ENCODE measurements at places on chromosomes 7 and 10.

DNA sequence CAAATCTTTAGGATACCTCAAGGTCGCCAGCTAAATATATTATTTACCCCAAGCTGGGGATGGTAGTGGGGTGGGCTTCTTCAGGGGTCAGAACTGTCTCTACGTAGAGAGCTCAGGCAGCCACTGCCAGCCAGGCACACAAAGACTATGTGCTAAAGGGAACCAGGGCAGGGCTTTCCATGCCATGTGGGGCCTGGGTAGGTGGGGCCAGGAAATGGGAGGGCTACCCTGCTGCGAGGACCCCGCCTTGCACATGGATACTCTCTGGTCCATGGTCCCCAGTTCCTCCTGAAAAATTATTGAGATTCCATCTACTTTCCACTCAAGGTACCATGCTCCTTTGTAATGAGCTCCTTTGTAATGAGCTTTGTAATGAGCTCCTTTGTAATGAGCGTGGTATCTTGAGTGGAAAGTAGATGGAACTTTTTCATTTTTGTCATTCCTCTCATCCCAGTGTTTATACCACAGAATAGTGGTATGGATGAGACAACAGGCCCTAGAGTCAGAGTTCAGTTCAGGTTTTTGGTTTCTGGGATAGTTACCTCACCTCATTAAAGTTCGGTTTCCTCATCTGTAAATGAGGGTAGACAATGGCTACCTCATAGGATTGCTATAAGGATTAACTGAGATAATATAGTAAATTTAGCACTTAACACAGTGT, 5.8 kb downstream of the SYNPO2L start:
- DNase-seq: no peak

DNA sequence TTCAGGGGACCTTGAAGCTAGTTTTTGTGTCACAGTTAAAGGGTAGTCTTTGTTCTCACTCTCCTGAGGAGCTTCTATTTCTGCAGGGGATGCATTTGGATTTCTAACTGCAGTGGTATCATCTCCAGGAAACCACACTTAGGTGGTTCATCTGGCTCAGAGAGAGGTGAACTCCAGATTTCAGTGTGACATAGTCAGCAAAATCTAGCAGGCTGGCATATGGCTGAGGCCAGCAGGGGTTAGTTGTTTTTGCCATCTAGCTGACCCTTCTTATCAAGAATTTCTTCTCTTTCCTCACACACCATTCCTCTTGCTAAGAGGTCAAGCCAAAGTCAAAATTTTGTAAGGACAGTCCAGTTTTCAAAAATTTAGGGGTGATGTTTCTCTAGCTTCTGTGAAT, 248.2 kb downstream of the REEP3 start:
- DNase-seq: no peak

- DNase-seq: no peak
Measured at GRCh38 chr10:74916283-74916682, 89.9 kb downstream of the KAT6B start.

- DNase-seq: no peak
Measured at GRCh38 chr7:89311886-89312285, 516.3 kb upstream of the TEX47 start.

DNA sequence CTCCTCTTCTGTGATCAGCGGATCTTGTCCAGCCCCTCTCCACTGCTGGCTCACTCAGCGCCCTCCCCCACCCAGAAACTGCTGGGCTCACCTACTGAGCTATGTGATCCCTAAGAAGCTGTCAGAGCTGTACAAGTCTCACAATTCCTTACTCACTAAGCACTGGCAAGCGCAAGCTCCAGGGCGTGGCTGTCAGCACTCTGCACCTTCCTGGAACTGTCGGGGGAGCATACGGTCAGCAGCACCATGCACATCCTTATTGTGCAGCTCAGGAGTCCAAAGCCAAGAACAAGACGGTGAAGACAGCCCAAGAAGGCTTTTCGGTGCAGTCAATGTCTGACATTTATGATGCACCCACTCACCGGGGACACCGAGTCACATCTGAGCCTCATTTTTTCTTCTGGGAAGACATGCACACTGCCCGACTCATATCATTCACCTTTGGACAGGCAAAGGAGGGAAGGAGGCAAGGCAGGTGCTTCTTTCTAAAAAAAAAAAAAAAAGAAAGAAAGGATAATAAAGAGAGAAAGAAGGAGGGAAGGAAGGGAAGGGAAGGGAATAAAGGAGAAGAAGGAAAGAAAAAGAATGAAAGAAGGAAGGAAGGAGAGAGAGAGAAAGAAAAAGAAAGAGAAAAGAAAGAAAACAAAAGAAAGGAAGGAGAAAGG, 56.3 kb downstream of the ASB13 start:
- DNase-seq: no peak

DNA sequence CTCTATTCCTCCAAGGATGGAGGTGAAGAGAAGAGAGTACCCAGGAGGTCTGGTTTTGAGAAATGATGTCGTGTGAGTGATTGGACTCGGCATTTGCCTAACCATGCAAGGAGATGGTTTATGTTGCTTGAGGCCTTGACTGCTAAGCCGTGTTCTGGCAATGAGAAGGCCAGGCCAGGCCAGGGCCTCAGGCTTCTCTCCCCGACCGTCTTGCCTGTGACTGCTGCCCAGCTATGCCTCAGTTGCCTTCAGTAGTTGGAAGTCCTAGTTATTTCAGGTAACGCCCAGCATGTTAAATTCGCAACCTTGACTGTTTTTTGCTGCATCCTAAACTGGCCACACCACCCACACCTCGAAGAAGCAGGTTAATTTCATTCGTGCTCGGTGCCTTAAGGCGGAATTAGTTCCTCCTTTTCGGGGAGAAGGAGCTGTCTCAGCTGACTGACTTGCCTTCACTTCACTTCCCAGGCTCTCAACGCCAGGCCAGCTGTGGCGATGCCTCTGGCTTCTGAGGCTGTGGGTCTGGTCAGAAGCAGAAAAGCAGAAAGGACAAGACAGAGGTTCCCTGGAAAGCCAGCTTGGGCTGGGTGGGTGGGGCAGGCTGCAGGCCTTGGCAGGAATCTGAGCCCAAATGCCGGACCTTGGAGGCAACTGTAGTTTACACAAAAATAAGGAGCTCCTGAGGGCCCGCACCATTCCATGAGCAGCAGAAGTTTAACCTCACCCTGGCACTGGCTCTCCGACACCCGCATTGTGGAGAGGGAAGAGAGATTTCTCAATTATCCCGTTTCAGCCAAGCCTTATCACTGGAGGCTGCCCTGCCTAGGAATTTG, 61.9 kb upstream of the SAMD8 start:
- DNase-seq: no peak

DNA sequence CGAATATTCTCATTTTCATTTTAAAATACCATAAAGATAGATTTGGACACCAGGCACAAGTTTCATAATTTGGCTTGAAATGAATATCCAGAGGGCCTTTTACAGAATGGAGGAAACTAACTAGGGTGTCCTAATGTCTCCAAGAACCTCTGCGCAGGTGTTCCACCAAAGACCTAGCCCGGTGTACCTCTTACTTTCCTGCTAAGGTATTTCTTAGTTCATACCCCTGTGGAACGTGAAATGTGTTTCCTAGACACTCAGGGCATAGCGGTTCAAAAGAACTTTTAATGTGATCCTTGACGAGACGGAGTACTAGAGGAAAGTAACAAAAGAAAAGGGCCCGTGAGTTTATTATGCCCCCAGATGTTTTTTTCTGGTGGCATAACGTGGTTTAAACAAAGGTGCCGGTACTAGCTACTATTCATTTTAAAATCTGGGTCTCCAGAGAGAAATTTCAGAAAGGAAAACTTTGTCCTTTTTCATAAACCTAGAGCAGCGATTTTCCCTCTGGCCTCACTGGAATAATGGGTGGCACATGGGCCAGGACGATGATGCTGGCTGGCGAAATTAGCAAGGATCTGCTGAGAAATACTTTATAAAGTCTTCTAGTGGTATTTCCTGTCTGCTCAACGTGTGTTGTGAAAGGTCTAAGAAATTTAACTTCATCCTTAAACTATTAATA, 1.4 kb downstream of the APBB1IP start:
- no peak for DNase-seq

GRCh38 chr10:27470885-27471284, 33.2 kb upstream of the RAB18 start:
- no peak for DNase-seq

GRCh38 chr7:35356495-35356894, 102.6 kb upstream of the TBX20 start:
- DNase-seq: no peak

DNA sequence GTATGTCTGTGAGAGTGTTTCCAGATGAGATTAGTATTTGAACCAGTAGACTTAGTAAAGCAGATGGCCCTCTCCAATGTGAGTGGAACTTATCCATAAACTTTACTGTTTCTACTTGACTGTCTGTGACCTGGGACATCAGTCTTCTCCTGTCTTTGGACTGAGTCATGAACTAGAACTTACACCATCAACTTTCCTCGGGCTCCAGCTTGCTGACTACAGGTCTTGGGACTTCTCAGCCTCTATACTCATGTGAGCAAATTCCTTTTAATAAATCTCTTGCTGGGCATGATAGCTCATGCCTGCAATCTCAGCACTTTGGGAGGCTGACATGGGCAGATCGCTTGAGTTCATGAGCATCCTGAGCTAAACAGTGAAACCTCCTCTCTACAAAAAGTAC, 25.7 kb upstream of the WAPL start:
- no peak for DNase-seq

- DNase-seq: no peak
Measured at GRCh38 chr10:3729397-3729976, 55.5 kb downstream of the KLF6 start.

DNA sequence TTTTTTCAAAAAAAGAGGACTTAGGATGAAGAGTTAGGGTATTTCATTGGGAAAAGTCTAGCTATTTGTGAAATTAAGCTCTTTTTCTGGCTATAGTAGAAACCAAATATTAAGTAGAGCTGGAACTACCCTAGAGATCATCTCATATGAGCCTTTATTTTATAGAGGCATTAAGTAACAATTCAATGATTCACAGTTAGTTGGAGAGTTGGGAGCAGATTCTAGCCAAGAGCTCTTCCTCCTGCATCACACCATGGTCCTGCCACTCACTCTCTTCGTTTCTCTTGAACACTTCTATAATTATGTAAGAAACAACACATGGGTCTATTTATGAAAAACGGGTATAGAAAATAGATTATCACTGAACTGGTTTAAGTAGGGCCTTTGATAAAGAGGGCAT, 76.1 kb upstream of the ANK3 start:
- DNase-seq: no peak

GRCh38 chr10:35471435-35471834, 133.7 kb upstream of the GJD4 start:
- no peak for DNase-seq

DNA sequence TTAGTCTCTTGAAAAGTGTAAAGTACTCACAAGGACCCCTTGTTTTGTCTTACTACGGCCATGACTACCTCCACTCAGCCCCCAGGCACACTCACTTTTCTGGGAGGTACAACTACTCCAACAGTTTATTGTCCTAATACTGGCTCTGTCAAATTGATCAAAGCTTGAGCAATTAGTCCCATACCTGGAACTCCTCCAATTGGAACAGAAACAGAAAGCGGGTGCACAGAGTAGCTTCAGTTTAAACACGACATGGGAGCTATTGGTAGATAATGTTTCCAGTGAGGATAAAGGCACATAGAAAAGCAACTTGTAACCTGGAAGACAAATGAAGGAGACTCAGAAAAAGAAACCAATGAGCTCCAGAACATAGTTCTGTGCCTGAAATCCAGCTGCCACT, 7.7 kb upstream of the GPR37 start:
- no peak for DNase-seq

GRCh38 chr7:128176696-128177095, 64.4 kb upstream of the LEP start:
- no peak for DNase-seq

- no peak for DNase-seq
Measured at GRCh38 chr7:100968650-100969049, 715 bp upstream of the MUC12 start.

GRCh38 chr7:103292122-103292521, 5.1 kb upstream of the PMPCB start:
- no peak for DNase-seq

- DNase-seq: no peak
Measured at GRCh38 chr10:77574438-77574837, 63.2 kb downstream of the KCNMA1 start.

DNA sequence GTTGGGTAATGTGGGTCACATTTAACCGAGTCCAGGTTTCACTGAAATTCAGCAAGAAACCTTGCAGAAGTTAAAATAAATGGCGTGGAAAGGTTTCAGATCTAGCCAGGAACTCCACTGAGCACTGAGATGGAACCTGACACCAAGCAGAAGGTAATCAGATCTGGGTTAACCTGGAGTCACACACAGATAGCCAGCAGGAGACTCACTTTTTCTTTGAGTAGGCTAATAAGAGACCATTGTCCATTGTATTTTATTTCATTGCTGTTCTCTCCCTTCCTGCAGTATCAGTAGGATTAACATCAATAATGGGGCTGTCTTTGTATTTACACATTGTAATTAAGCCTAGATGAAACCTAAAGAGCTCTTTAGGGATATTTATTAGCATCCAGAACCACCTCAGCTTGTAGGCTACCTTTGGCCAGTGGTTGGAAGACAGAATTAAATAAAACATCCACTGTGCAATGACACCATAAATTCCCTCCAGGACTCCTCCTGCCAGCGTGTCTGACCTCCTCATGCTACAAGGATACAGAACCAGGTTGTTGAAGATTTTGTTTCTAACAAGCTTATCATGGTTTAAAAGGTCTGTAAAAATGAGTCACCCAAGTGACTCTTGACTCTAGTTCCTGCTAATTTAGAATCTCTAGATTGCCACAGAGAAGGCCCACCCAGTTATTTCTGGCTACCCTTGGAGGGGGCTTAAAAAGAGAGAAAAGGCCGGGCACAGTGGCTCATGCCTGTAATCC, 151.1 kb downstream of the SORCS1 start:
- DNase-seq: no peak

DNA sequence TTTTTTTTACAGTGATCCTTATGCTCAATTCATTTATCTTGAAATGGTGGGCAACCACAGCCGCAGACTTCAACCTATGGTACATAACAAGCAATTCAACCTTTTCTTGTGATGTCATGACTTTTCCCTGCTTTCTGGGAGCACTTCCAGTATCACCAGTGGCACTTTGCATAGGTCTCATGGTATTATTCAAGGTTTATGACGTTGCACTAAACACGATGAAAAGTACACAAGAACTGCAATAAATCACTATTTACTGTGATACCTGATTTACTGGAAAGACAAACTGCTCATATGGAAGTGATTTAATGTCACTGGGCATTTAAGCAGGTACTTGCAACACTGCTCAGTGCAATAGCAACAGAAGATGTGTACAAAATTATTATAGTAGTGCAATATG, 251.7 kb upstream of the CXCL12 start:
- no peak for DNase-seq

DNA sequence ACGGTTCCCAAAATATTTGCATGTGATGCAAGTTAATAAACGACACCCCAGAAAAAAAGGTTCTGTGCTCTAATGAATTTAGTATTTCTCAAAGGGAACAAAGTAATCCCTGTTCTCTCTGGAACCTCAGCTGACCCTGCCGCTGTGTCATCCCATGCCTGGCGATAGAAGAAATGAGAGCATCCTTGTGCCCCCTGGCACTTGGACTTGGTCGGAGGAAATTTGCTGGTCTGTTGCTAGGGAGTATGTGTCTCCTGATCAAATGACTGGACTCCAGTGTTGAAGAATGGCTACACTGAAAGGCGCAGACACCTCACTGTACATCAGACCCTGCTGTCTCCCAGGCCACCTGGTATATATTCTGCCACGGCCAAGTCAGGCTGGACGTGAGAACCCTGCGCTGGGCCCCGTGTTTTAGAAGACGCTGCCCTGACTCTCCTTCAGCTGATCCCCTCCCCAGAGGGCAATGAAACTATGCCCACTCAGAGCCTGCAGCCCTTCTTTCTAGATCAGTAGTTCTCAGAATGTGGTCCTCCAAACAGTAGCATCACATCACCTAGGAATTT, 67.2 kb downstream of the THNSL1 start:
- no peak for DNase-seq

- no peak for DNase-seq
Measured at GRCh38 chr7:5070206-5070605, 24.5 kb downstream of the RBAK start.

Data from NCI-H2029 treated with DMSO at 0.1 percent for 48 hours (cell line).